Fibroblast of skin of scalp (primary cell): ENCODE measurements at places on chromosomes 2 and 18.

- no peak for DNase-seq
These were observed 1.2 kb downstream of the CPSF3 start for GRCh38 chr2:9424447-9425164.

DNA sequence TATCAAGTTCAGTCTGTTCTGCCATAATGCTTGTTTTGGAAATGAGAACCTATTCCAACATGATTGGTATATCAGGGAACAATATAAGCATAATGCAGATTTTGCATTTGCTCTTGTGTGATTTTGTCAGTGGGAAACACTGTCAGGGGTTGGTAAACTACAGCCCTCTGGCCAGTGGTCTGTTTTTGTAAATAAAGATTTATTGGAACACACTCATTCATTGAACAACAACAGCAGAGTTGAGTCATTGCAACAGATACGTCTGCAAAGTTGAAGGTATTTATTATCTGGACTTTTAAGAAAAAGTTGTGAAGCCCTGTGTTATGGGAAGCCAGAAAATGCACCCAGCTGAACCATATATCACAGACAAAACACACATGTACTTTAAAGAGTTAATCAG is 83.1 kb downstream of the MCFD2 start:
- no peak for DNase-seq

DNA sequence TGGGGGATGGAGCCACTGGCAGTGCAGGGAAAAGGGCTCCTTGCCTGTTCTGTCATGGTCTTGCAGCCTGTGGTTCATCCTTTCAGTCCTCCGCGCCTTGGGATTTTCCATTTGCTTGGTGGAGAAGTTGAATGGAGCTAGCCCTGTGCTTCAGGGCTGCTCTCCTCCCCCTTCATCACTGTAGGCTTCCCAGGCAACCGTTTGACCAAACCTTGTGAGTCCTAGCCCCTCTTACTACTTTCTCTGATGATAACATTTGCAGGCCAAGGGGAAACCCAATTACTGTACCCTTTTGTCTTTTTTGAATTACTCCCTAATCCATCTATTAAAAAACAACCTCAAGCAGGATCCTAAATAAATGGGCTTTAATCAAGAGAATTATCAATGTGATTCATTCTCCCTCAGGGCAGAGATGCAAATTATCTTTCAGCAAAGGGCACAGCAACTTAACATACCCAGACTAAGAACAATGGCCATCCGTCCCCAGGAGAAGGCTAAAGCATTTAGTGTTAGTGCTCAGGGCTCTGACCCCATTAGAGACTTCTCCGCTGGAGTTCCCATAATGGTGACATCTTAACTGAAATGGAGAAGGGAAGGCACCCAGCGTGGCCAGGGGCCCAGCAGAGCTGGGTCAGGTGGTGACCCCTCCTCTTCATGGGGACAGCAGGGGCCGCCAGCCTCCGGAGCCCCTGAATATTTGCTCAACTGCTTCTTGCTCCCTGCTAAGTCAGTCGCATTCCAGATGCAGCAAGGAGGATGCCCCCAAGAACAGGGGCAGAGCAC is 40.7 kb downstream of the RHOB start:
- DNase-seq: no peak

- DNase-seq: no peak
These were observed at the start of gene EMX1 for GRCh38 chr2:72917138-72917876. EMX1 (plus strand) TSS chr2:72917519; CDS start chr2:72917853, 334 bp downstream.

DNA sequence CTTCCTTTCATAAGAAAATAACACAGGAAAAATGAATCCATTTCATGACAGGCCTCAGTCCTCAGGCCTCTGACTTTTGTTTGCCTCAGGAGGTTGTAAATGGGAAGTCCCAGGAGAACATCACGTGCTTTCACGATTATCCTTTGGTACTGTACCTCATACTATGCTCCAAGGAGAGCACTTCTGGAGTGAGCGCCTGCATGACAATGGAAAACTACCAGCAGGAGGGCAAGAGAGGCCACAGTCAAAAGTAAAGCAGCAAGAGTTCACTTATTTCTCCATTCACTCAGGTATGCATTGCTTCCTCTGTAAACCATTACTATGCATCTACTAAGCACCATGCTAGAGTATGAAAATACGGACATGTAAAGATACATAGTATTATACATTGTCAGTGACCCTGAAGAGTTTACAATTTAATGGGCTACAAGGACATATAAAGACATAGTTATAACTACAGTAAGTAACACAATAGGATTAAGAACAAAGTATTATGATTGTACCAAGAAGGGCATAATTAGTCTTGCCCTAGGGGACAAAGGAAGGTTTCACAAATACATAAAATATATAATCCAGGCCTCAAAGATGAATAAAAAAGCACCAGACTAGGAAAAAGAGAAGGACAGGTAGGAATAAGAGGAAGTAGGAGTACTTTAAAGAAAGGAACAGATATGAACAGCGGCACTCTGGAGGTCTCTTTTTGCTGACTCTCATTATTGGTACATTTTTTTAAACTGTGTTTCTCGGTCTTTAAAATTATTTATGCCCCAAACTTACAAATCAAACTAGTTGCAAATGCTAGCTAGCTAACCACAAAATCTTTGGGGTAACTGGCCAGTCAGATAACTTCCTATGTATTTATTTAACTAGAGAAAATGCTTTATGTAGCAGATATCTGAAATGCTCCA is 806.7 kb downstream of the NRXN1 start:
- no peak for DNase-seq

DNA sequence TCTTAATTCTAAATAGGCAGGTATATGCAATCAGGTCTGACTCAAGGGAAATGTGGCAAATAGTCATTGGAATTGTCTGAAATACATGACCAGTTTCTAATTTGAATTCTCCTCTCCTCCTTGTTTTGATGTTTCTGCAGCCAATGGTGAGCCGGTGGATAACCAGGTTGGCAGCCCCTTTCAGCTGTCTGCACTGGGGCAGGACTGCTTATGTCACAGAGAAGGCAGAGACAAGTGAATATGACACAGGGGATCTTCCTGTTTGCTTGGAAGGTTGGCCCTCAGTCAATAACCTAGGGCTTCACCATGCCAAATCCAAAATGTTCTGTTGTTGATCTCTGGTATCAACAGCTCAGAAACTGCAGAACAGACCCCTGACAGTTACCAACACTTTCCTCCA is 12.1 kb downstream of the MYT1L start:
- no peak for DNase-seq

GRCh38 chr2:84137034-84137433 is 322.0 kb downstream of the SUCLG1 start:
- DNase-seq: no peak

GRCh38 chr2:166361351-166362153 is 14.2 kb downstream of the SCN9A start:
- DNase-seq: peak; percentile 43

GRCh38 chr2:96397756-96398530 is 62.4 kb downstream of the NCAPH start:
- no peak for DNase-seq

- no peak for DNase-seq
These were observed 46.6 kb upstream of the TMEM200C start for GRCh38 chr18:5941890-5942289.

DNA sequence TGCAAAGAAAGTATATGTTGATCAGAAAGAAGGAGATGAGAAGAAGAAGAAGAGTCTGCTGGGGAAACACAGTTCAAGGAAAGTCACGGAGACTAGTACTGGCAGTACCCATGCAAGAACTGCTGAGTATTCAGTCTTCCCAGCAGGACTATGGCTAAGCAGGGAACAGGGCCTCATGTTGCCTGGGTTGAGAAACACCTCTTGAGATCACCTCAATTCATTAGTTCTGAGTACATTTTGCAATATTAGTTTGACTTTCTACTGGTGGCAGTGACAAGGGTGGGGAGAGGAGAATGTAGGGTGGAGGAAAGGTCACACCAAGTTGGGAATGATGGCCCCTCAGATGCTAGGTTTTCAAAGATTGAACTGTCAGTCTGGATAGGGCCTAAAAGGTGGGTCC is 50.5 kb downstream of the MRPL33 start:
- no peak for DNase-seq

DNA sequence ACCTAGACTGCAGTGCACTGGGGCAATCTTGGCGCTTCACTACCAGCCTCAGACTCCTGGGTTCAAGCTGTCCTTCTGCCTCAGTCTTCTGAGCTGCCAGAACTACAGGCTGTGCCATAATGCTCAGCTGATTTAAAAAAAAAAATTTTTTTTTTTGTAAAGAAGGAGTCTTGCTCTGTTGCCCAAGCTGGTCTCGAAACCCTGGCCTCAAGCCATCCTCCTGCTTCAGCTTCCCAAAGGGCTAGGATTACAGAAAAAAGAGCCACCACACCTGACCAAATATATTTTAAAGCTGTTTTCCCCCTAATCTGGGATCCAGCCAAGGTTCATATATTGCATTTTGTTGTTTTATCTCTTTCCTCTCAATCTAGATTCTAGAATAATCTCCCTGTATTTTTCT is 82.2 kb downstream of the RAB31 start:
- no peak for DNase-seq

DNA sequence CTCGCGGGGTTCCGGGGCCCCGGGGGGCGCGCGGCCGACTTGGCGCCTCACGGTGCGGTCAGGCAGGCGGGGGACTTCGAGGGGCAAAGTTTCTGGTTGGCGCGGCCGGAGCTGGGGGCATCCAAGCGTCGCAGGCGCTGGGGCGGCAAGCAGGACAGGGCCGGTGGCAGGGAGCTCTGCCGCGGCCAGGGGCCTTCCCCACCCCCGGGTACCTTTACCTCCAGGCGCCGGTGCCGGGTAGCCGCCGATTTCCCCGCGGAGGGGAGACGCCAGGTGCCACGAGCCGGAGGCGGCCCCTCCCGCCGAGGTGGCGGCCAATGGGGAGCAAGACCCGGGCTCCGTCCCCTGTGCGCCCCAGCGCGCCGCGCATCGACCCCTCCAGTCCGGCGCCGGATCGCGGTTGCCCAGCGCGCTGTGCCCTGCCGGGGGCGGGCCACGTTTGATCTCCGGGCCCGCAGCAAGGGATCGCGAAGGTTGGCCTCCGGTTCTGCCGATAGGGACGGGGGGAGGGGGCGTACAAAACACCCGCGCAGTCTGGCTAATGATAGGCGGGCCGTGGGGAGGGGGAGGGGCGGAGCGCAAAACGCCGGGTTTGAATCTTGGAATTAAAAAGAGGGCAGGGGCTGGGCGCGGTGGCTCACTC is at the start of gene ST8SIA5:
TSS of gene ST8SIA5 (minus strand) at position 495 of the 643 bp plus-strand sequence. CDS start 545 bp downstream, outside the sequence.
- no peak for DNase-seq

- DNase-seq: peak; percentile 69
These were observed 193.8 kb upstream of the RND3 start for GRCh38 chr2:150681120-150681804.

DNA sequence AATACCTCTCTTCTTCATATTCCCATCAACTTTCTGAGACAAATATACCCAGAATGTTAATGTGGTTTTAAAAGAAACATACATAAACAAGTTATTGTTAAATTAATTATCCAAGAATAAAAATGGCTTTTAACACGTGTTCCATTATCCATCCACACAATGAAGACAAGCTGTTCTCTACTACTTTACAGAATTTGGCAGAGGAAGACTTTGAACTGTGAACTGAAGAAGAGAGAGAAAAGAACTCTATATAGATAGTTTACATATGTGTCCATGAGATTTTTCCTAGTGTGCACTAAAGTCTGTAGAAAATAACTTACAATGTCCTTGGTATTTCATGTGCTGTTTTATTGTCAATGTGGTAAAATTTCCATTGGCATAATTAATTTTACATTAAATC is 207.0 kb upstream of the COL3A1 start:
- DNase-seq: no peak

DNA sequence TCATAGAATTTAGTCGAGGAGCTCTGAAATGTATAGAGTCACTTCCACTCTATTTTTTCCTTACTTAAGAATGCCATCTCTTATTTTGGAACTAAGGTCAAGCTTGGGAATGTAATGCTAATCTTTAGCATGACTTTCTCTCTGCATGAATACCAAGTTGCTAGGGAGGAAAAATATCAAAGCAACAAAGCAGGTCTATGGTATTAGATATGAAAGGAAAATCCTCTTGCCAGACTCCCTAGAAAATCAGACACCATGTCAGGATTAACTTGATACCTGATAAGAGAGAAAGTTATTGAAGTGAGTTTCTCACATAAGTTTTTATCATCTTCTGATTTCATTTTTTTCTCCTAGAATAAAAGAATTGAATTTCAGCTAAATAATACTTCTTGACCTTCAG is 341.7 kb upstream of the ZNF804A start:
- DNase-seq: no peak

DNA sequence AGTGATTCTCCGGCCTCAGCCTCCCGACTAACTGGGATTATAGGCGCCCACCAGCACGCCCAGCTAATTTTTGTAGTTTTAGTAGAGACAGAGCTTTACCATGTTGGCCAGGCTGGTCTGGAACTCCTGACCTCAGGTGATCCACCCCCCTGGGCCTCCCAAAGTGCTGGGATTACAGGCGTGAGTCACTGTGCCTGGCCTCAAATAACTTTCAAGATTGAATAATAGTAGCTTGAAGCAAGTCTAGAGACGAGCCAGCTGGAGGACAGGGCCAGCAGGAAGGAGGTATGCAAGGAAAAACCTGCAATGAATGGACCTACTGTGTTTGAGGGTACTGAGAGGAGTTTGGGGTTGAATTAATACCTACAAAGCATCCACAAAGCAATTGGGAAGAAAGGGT is 87.5 kb downstream of the MSH2 start:
- no peak for DNase-seq

- no peak for DNase-seq
These were observed 125.6 kb upstream of the CCDC150 start for GRCh38 chr2:196513796-196514526.

DNA sequence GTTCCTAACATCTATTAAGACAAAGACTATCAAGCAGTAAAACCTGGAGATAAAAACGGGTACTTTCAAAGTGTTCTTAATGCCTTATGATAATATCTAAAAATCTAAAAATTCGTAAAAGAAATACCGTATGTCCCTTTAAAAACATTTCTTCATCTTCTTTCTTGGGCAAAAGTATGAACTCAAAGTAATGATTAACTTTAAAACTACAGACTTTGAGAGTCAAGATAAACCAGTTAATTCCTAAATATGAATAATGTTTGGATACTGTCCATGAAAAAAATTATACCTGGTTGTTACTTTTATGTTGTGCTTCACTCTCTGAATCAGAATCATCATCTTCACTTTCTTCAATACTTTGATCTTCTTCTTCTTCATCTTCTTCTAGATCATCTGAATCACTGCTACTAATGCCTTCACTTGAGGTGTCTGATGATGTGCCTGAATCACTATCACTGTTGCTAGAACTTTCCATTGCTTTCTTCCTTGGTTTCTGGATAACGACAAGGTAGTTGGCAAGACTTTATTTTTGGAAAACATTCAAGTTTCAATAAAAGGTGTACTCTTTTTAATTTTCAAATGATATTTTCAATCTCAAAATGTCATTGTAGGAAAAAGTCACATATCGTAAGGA is 152.3 kb upstream of the WDSUB1 start:
- no peak for DNase-seq

GRCh38 chr2:46462936-46463335 is 16.4 kb upstream of the TMEM247 start:
- peak; percentile 71 for DNase-seq

DNA sequence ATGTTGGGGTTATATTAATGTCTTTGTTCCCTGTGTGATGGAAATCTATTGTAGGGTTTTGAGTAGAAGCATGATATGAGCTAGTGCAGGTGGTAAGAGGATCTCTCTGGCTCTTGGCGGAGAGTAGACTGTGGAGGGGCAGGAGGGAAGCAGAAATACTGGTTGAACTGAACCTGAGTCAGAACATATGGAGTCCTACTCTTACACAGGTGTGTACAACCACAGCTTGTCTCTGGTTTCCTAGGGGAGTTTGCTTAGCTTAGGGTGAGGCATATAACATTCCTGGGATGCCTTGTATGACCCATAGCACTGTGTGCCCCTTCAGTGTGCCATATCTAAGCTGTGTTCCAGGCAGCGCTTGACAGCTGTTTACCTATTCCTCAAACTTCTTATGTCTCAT is 97.3 kb upstream of the GCFC2 start:
- no peak for DNase-seq
